ENCODE measurements at places on chromosomes 3 and 15.

DNA sequence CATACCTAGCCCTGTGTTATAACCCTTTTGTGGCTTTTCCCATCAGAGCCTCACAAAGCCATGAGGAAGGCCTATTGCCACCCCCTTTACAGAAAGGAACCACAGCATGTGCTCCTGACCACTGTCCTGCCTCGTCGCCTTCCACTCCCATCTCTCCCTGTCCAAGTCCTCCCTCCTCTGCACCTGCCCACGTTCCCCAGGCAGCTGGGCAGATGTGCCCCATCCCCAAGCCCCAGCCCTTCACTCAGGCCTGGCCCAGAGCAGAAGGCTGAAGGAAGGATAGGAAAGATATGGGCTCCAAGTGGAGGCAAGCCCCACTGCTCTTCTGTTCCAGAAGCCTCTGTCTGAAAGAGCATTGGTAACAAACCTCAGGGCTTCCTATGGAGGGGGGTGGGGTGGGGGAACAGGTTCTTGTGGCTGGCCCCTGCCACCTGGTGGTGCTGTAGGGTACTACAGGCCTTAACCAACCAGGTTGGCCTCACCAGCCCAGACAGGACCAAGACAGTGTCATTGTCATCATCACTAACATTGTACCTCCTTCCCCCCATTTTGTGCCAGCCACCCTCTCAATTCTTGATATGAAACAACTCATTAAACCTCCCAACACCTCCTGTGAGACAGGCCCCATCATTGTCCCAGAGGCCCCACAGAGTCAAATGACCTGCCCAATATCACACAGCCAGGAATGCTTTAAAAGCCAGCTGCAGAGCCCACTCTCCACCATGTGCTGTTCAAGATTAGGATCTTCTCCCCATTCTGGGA, 10.0 kb downstream of the POC1A start:
- peak; percentile 64 for DNase-seq

DNA sequence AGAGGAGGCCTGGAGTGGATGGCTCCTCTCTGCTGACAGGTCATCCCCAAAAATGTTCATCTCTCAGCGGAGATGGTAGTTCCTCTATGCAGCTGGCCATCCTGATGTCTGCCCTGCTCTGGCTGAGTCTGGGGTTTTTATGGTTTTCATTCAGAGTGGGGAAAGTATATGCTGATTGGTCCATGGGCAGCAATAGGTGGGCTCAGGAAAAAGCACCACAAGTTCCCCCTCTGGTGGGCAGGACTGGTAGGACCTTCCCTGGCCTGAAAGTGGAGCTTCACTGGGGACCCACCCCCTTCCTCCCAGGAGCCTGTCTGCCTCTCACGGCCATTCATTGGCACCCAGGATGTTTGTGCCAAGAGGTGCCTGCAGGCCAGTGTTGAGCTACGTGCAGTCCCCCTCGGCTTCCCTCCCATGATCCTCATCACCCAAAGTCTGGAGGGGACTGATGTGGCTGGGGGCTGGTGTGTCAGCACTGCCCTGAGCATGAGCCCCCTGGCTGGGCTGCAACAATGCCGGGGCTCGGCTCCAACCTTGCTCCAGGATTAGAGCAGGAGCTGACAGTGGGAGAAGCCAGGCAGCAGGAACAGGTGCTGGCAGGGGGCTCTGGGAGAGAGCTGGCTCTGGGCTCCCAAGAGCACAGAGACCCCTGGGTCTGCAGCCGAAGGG, 13.1 kb upstream of the BLOC1S6 start:
- DNase-seq, result no peak

DNA sequence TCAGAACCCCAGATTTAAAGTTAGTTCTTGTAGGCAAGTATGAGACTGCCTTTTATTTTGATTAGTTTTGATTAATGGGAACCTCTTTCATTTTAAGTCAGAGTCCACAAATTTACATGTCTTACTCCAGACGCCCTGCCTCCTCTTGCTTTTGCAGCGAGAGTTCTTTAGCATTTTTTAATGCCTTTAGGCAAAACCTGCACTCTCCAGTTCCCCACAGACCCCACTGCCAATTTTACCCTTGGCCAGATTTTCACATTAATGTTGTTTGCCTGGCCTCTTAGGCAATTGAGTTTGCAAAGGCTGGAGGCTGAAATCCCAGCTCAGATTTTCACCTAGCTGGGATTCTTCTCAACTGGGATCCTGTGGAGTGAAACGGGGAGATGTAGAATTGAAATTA, 85.8 kb downstream of the GAP43 start:
- DNase-seq, result no peak

DNA sequence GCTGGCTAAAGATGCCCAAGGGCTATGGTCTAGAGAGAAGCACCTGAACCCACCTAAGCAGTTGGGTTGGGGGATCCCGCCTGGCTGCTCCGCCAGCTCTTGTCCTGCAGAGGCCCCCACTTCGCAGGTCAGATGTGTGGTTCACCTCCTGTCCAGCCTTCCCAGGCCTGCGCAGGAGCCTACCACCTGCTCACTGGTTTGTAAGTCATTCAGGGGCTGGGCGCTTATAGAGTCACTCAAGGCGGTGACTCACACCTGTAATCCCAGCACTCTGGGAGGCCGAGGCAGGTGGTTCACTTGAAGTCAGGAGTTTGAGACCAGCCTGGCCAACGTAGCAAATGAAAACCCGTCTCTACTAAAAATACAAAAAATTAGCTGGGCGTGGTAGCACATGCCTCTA, 3.9 kb upstream of the FURIN start:
- DNase-seq, result no peak

DNA sequence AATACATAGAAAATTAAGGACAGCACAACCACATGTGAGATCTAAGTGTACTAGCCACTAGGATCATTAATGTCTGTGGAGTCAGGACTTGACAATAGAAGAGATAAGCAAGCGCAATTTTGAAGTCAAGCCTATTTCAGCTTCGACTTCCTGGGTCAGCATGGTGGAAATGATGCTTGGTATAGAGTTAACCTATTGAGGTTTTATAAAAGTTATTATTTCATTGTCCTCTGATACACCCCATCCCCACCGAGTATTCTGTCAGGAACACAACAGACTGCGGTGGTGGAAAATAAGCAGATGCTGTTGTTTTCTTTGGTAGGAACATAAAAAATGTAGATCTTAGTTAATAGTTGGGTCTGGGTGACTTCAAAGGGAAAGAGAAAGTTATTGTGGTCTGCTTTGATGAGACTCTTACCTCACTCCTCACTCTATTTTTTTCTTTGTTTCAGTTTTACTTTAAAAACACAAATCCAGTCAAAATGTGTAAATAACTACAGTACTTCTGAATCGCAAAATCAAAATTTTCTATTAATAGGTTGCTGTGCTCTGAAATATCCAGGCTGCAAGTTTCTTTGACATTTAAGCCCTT, 82.1 kb downstream of the IL5RA start:
- no peak for DNase-seq

- no peak for DNase-seq
Measured at GRCh38 chr3:164683489-164683888, 394.8 kb downstream of the SI start.

DNA sequence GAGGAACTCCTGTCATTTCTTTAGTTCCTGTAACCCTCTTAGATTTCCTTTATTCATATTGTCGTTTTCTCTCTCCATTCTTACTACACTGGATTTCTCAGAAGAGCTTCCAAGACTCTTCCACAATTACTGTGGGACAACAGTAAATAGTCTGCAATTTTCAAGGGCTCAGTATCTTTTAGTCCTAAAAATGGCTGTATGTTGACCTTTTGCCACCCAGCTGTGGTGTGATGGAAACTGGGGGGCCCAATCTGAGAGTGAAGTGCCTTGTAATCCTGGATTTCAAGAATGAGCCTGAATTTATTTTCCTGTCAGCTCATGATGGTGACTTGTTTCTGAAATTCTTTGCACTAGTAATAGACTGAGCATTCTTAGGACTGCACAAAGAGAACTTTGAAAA, 277.6 kb upstream of the RASGRP1 start:
- DNase-seq, result no peak

- DNase-seq, result no peak
Measured at GRCh38 chr3:84245789-84246188, 713.0 kb upstream of the CADM2 start.

- no peak for DNase-seq
Measured at GRCh38 chr3:9021271-9022009, 58.2 kb upstream of the RAD18 start.

DNA sequence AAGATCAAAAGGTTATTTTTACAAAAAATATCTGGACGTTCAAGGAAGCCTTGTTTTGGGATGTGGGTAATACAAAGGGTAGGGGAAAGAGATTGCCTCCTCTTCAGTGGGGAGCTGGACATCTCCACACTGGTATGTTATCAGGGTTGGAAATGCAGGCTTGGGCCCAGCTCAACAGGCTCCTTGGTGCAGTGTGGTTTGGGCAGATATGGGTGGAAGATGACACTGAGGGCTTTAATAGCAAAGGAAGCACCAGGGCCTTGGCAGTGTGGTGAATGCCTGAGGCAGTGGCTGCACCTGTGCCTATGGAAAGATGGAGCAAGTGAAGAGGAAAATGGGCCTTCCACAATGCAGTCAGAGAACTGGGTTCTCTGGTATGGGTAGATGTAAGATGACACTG, 11.2 kb upstream of the MED12L start:
- DNase-seq, result no peak

DNA sequence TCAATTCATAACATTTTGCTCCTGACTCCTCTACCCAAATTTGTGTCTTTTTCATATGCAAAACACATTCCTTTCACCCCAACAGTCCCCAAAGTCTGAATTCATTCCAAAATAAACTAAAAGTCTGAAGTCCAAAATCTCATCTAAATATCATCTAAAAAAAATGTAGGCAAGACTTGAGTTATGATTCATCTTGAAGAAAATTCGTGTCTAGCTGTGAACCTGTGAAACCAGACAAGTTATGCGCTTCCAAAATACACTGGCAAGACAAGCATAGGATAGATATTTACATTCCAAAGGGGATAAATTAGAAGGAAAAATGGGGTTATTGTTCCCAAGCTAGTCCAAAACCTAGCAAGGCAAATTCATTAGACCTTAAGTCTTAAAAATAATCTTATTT, 1302.0 kb upstream of the GBE1 start:
- DNase-seq, result no peak
